ENCODE measurements at places on chromosomes 2 and 18.

GRCh38 chr2:39492095-39492590, 55.1 kb upstream of the MAP4K3 start:
- no peak for DNase-seq

DNA sequence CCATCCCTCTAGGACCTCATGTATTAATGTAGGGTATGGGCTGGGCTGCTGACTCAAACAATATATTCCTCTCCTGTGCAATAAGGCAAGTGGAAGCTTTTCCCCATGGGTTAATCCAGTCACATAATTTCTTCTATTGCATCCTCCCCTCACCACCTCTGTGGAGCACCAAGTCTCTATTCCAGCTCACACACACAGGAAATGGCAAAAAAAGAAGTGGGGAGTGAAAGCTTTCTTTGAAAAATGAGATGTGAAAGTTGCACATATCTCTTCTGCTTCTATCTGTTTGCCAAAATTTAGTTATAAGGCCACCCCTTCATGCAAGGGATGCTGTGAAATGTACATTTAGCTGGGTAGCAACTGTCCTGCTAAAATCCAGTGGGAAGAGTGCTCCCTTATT, 121.3 kb downstream of the CDC42EP3 start:
- DNase-seq = no peak

DNA sequence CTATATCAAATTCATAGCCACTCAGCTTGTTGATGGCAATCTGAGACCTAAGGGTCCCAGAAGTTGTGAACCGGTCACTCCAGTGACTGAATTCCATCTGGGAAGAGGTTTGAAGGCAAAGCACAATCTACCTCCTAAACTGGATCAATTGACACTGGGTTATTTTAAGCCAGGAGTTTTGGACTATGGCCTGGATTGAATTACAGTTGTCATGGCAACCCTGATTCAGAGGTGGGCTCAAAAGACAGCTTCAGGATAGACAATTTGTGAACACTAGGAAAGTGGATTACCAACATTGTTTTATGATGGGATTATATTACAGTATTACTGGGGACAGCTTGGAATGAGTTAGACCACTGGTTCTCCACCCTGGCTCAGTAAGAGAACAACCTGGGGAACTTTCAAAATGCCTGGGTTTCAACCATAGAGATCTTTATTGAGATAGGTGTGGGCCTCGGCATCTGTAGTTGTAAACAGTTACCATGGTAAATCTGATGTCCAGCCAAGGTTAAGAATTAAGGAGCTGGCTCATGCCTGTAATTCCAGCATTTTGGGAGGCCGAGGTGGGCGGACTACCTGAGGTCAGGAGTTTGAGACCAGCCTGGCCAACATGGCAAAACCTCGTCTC, 58.8 kb downstream of the MFSD6 start:
- no peak for DNase-seq

DNA sequence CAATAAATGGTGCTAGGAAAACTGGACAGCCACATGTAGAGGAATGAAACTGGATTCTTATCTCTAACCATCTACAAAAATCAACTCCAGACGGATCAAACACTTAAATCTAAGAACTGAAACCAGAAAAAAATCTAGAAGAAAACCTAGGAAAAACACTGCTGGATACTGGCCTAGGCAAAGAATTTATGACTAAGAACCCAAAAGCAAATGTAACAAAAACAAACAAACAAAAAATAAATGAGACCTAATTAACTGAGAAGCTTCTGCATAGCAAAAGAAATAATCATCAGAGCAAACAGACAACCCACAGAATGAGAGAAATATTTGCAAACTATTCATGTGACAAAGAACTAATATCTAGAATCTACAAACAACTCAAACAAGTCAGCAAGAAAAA, 314.0 kb upstream of the REV1 start:
- no peak for DNase-seq

DNA sequence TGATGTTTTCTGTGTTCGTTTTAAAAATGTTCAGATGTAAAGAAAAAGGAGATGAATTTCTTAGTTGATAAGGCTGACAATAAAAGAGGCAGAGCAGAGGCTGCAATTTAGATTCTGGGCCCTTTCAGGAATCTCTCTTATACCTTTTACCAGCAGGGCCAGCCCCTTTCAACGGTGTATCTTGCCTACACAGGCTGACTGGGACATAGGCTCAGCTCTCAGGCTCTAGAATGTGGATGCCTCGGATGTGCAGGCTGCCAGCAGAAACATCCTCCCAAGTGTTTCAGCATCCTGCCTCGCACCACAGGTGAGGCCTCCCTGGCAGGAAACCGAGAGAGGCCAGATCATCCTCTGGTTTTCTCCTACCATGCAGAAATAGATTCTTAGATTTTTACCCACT, 3.4 kb downstream of the C2orf80 start:
- DNase-seq = no peak

DNA sequence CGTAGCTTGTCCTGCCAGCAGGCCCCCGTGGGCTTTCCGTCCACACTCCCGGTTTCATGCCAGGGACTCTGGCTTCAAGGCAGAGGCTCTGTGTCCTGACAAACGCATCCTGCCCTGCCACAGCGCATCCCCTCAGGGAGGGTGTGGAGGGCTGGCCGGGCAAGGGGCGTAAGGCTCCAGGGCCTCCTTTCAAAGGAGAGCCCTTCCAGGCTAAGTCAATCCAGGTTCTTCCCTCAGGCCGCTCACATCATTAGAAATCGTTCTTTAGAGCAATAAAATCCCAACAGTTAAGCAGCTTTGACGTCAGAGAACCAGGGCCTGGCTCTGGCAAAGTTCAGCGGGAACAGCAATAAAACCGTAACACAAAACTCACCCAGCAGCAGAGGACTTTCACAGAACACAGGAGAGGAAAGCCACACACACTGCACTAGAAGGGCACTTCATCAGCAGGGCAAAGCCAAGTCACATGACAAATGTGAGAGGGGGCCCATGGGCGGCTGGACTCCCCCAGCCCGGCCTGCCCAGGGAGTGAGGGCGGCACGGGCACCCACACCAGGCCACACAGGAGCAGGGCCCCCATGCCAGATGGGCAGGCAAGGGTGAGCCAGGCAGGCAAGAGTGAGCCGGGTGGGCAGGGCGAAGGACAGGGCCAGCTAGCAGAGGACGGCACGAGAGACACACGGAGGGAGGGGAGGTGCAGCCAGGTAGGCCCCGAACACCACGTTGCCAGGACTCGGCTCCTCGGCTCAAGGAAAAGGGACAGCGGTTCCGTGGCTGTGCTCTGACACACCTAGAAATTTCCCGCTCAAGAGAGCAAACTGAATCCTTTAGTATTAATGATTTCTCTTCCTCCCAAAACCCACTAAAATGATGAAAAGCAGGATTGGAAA, 52.0 kb downstream of the HDAC4 start:
- no peak for DNase-seq

DNA sequence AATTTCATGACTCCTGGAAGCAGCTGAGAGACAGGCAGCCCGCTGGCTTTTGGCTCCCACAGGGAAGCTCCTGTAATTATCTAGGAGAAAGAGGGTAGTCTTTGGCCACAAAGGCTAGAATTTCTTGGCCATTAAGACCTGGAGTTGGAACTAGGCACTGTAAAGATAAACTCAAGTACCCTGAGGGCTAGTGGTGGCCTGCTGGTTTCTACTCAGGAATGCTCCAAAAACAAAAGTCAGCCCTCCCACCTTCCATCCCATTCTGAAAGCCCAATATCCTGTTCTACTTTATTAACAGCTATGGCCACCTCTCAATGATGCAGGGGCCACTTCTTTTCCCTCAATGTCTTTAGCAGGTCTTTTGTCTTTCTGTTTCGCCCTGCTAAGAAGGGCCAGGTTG, 34.0 kb upstream of the CYP26B1 start:
- no peak for DNase-seq

DNA sequence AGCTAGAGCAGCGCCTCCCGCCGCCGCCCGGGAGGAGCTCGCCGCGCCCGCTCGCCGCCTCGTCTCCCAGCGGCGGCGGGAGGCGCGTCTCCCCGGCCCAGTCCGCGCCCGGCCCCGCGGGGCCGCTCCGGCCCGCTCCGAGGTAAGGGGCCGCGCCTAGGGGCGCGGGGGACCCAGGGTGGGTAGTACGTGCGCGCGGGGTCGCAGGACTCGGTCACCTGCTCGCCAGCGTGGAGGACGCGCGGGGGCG, 259 bp downstream of the NPAS2 start:
- DNase-seq = no peak

DNA sequence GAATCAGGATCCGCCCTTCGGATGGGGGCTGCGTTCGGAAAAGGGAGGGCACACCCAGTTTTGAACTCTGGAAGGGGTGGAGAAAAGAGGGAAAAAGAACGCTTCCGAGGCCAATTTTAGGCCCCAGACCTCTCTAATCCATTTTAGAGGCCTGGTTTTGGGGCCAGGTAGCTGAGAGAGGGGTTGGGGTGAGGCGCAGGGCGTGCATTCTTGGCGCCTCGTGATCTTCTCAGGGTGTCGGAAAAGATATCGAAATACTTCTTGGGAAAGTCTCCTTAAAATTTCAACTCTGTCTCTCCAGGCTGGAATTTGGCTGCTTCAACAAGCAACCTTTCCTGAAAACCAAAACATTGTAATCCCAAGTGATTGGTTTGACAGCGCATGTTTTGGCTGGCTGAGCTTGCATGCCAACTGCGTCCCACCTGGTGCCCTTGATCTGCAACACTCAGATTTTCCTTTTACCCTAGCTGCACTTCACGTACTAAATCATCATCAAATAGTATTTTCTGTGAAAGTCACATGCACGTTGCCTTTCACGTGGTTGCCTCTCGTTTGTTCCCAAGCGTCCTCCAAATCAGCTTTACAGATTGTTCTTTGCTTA, 864 bp upstream of the XPO1 start:
- peak; percentile 8 for DNase-seq

- no peak for DNase-seq
Measured at GRCh38 chr18:23592911-23593310, 6.6 kb upstream of the NPC1 start.

GRCh38 chr2:172972005-172972619, 103.5 kb upstream of the MAP3K20 start:
- no peak for DNase-seq

GRCh38 chr2:70674636-70675430, 93.2 kb downstream of the ADD2 start:
- no peak for DNase-seq

DNA sequence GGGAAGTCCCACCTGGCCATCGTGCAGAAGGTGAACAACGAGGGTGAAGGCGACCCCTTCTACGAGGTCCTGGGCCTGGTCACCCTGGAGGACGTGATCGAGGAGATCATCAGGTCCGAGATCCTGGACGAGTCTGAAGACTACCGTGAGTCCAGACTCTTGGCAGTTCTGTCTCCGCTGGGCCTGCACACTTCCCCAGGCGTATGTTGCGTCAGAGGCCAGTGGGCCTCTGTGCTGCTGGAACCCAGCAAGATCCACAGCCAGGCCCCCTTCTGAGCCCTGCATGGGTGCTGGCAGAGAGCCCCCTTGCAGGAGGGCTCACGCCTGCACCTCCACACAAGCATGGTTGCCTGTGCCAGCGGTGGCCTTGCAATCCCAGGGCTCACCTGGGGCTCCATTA, 9.0 kb downstream of the CNNM3 start:
- DNase-seq = no peak

DNA sequence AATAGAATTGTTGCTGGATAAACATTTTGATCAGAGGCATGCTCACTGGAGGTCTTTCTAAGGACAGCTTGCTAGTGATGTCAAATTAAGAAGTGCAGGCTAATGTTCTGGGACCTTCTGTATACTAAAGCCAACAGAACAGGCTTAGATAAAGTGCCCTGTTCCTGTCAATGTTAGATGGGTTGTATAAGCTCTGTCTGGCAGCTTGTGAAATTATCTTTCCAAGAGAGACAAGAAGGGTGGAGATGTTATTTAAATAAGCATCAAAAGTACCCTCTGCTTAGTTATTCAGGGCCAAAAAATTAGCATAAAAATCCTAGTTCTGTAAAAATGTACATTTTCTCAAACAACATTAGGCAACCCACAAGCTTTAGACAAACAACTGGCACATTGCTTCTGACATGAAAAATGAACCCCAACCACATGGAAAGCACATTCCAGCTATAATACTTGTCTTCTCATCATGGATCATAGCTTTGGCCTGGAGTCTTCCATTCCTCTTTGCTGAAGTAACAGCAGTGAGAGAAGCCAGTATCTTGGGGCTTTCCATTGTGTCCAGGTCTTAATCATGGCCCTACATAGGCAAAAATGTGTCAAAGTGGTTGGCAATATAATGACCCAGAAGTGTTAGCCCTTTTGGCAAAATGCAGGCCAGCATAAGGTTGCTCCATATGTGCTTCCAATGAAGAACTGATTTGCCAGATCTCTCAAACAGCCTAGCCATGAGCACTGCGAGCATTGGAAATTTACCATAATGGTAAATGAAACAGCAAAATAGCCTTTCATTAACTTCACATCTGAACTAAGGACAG, 478.1 kb upstream of the ZNF804A start:
- no peak for DNase-seq

GRCh38 chr18:35489913-35490490, 7.8 kb downstream of the INO80C start:
- no peak for DNase-seq

DNA sequence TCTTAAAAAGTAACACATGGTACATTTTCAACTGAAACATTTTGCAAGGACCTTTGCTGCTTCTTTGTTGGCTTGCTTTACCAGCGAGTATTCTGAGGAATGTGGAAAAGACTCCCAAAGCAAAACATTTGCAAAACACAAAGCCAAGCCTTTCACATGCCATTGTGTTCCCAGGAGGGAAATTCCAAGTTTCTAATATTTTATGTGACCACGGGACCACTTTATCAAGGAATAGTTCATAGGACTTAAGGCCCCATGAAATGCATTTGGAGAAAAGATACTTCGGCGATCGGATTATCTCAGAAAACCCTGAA, 26.2 kb downstream of the CYP27C1 start:
- no peak for DNase-seq

GRCh38 chr2:201975434-201975833, 58.2 kb upstream of the FZD7 start:
- no peak for DNase-seq

- DNase-seq = no peak
Measured at GRCh38 chr2:170339750-170340692, 162.1 kb downstream of the MYO3B start.

DNA sequence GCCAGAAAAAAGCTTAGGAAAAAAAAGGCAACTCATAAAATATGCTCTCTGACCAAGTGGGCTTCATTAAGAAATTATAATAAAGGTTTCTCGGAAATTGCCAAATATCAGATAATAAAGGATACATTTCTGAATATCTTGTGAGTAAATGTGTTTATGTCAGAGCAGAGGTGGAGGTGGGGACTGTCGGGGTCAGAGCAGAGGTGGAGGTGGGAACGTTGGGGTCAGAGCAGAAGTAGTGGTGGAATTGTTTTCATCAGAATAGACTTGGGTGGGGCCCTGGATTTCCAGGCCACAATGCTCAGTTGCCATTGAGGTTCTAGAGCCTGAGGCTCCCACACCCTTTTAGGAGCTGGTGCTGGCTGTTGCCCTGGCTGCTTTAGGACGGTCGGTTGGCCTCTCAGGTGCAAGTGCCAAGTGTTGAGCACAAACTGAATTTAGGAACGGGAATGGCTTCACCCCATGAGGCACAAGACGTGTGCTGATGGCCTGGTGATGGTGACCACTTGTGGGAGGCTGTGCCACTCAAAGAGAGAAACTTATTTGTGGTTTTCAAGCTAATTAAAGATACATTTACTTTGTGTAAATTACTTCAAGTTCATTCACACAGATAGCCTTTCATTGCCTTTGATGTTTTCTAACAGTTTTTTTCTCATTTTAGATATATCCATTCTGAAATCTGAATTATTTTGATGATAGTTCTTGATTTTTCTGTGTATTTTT, 131.5 kb downstream of the ATP9B start:
- DNase-seq = no peak

GRCh38 chr2:48767330-48767729, 11.8 kb upstream of the LHCGR start:
- no peak for DNase-seq
